ENCODE measurements at places on chromosomes 2 and 18.

DNA sequence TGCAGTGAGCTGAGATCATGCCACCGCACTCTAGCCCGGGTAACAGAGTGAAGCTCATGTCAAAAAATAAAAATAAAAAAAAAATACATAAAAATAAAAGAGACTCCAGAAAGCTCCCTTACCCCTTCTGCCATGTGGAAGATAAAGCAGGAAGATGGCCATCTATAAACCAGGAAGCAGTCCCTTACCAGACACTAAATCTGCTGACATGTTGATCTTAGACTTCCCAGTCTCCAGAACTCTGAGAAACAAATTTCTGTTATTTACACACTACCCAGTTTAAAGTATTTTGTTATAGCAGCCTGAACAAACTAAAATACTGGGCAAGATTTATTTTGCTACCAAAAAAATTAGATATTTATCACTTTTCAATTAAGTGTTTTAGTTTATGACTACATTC lies 136.2 kb upstream of the SMAD7 start:
- no peak for DNase-seq

GRCh38 chr2:127575185-127575765 lies 39.8 kb downstream of the MYO7B start:
- no peak for DNase-seq

DNA sequence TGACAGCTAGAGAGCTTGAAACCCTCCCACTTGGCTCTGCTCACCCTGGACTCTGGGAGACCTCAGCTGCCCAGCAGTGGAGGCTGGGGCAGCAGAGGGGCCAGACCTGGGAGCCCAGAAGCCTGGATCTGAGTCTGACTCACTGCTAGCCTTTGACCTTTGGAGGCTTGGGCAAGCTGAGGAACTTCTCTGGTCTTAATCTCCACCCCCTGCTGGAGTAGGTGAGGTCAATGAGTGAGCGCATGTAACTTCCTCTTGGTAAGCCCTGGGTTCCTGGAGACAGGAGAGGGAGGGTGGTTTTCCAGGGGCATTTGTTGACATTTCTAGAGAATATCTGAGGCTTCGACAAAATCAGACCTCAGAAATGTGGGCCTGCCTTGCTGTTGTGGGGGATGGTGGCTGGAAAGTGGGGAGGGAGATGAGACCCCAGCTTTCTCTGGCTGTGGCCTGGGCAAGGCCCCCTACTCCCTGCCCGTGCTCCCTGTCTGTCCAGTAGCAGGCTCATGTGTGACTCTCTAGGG lies 73.0 kb upstream of the YWHAQ start:
- DNase-seq = no peak

- no peak for DNase-seq
Measured at GRCh38 chr2:234712421-234712935, 215.6 kb upstream of the ARL4C start.

- DNase-seq = no peak
Measured at GRCh38 chr2:40435426-40436092, 16.3 kb downstream of the SLC8A1 start.

DNA sequence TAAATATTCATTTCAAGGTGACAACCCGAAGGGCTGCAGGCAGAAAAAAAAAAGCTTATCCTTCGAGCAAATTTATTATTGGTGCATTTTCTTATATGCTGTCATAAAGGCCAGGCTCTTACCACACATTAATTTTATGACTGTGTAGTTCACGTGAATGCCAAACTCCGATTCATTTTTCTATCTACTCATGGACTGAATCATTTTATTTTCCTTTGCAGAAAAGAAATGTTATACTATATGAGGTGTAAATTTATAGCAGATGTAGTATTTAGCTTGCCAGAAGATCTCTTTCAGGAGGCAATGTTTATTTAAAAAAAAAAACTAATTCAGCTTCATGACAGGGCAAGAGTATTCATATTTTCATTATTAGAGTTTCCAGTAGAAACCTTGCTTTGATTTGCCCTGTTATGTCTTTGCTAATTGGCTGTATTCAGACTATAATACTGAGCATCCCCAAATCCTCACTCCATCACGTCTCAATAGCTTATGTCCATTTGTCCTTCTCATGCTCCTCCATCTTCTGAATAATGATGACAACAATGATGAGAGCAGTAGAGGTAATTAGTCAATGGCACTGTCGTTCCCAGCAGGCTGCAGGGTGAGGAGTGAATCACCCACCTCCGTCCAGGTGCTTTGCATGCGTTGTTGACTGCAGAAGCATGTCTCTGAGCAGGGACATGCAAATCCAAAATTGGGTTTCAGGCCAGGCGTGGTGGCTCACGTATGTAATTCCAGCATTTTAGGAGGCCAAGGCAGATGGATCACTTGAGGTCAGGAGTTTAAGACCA lies 101.1 kb upstream of the RAB12 start:
- no peak for DNase-seq

GRCh38 chr2:150133623-150134022 lies 353.8 kb downstream of the RND3 start:
- no peak for DNase-seq

GRCh38 chr2:209368914-209369313 lies 54.9 kb upstream of the MAP2 start:
- DNase-seq = no peak

DNA sequence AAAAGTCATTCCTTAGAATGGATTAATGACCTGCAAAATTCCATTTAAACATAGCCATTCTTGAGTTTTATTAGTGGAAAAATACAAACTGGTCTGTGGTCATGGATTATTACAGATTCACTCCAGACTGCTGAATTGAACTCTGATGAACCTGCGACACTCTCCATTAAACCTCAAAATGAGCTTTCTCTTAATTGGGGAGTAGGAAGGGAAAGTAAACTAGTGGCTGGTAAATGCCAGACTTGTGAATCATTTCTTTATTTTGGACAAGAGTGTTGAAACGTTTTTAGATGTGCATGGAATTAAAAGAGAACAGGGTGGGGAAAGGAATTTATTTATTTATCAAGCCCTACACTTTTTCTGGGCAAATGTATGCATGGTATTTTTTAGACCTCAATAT lies 321.2 kb upstream of the FANCL start:
- no peak for DNase-seq

Measured in stimulated activated CD4-positive, alpha-beta T cell treated with anti-CD3 and anti-CD28 coated beads, Interleukin-4, amount 100 ng/mL, for 24 hours (primary cell).